AG09309 (cell line): ENCODE measurements at places on chromosomes 1 and 21.
A peak's percentile ranks its signal among the peaks of the same experiment; 100 is the strongest.

- DNase-seq, result no peak
These were observed 211.1 kb downstream of the PBX1 start for GRCh38 chr1:164770131-164770529.

GRCh38 chr21:38289705-38290485 is 33.1 kb downstream of the KCNJ15 start:
- peak; percentile 99 for DNase-seq

DNA sequence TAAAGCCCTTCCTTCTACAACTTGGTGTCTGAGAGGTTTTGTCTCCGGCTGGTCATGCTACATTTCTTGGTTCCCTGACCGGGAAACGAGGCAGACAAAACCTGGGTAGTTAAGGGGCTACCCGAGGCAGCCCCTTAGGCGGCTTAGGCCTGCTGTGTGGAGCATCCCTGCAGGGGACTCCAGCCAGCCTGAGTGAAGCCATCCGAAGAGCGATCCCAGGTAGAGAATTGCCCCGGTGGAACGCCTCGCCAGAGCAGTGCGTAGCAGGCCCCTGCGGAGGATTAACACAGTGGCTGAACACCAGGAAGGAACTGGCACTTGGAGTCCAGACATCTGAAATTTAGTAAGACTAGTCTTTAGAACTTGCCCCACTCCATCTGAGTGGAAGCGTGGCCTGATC is 21.2 kb upstream of the MYOCOS start:
- no peak for DNase-seq

- DNase-seq, result no peak
These were observed 36.1 kb downstream of the EIF2D start for GRCh38 chr1:206575894-206576737.

DNA sequence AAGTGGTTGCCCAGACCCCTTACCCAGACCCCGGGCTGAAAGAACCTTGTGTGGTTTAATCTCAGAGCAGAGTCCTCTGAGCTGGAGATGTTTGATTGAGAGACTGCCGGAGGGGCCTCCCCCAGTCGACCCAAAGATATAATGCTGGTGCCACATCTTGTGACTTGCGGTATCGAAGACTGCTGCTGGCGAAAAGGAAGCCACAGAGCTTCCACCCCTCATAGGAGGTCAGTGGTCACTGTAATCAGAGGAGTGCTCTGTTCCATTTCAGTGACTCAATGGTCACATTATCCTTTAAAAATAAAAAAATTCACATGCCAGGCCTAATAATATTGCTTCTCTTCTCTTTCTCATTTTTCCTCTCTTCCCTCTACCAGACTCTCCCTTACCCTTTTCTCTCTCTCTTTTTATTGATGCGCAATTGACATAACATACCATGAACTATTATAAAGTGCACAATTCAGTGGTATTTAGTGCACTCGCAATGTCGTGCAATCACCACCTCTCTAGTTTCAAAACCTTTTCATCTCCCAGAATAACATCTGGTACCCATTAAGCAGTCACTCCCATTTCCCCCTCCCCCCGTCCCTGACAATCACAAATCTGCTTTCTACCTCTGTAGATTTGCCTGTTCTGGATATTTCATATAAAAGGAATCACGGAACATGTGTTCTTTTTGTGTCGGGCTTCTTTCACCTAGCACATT is 52.6 kb upstream of the LYST start:
- no peak for DNase-seq

GRCh38 chr1:43214501-43215444 is 42.6 kb downstream of the CFAP57 start:
- no peak for DNase-seq

GRCh38 chr1:164748253-164748899 is 189.4 kb downstream of the PBX1 start:
- peak; percentile 87 for DNase-seq

GRCh38 chr1:230992100-230992774 is 13.3 kb downstream of the ARV1 start:
- DNase-seq, result no peak

- DNase-seq, result no peak
These were observed 25.3 kb downstream of the SLC27A3 start for GRCh38 chr1:153800516-153800915.

GRCh38 chr1:1189111-1189510 is 15.4 kb downstream of the TTLL10 start:
- no peak for DNase-seq

GRCh38 chr1:6105763-6106162 is 60.1 kb downstream of the KCNAB2 start:
- no peak for DNase-seq

GRCh38 chr1:244450597-244451538 is 841 bp downstream of the ADSS2 start:
- DNase-seq, result no peak
